Skeletal muscle cell (primary cell): ENCODE measurements at places on chromosomes 3 and 15.

- DNase-seq, result no peak
These were observed 11.3 kb upstream of the IQGAP1 start for GRCh38 chr15:90376789-90377188.

GRCh38 chr3:48519277-48519643, 15.3 kb upstream of the SHISA5 start:
- DNase-seq, result no peak

GRCh38 chr3:112958811-112959560, 15.9 kb downstream of the CD200R1 start:
- no peak for DNase-seq

GRCh38 chr15:94230431-94230882, 904 bp upstream of the MCTP2 start:
- DNase-seq, result no peak

GRCh38 chr3:105174017-105174615, 192.6 kb upstream of the ALCAM start:
- no peak for DNase-seq

DNA sequence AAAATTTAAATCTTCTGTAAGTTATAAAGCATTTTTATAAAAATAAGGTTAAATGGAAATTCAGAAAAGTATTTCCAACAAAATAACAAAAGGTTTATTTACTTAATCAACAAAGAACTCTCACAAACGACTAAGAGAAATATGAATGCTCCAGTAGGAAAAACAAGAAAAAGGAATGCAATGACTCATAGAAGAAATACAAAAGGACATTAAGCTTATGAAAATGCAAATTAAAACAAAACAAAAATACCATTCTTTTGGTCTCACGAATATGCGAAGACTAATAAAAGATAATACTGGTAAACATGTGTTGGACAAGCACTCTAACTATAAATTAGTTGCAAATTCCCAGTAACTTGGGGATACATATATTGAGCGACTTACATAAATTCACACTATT, 17.5 kb upstream of the TBC1D5 start:
- DNase-seq, result no peak

DNA sequence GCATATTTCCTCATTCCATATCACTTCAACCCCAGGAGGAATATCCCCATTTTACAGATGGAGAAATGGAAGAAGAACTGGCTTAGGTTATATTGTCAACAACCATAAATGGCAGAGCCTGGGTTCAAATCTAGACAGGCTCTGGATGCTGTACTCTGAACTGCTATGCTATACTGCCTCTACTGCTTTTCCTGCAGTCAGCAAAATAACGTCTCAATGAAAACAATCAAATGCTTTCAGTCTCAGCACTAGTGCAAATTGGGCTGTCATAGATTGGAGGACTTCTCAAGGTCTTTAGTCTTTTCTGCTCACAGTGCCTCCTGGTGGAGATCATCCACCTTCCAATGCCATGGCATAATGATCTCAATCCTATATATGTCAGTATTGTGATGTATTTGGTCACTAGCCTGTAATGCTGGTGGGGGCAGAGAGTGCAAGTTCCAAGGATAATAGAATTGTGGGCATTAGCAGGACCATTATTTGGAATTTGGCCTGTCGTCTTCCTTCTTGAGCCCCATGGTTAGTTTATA, 285.0 kb downstream of the CLSTN2 start:
- no peak for DNase-seq

GRCh38 chr3:4517643-4518311, 24.6 kb downstream of the ITPR1 start:
- DNase-seq, result no peak

- DNase-seq, result peak; percentile 61
These were observed 35.2 kb downstream of the BDH1 start for GRCh38 chr3:197520311-197521276.

DNA sequence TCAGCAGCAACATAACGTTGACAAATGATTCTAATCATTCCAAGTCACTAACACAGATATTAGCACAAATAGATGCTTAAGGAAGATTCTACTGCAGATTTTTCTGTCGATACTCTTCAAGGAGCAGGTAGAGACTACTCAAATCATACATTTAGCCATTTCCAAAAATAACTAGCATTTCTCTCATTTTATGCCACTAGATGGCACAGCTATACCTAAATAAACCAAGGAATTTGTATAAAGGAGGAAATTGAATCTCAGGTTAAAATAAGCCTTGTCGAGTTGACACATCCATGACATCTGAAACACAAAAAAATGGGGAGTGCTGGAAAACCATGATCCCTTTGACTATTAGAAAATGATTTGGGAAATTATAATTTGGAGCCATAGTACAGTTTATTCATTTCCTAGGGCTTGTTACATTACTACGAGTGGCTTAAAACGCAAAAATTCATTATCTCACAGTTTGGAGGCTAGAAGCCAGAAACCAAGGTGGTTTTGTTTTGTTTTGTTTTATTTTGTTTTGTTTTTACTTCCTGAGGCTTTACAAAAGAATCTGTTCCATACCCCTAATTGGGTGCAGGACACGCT, 59.5 kb upstream of the STRIT1 start:
- DNase-seq, result no peak

DNA sequence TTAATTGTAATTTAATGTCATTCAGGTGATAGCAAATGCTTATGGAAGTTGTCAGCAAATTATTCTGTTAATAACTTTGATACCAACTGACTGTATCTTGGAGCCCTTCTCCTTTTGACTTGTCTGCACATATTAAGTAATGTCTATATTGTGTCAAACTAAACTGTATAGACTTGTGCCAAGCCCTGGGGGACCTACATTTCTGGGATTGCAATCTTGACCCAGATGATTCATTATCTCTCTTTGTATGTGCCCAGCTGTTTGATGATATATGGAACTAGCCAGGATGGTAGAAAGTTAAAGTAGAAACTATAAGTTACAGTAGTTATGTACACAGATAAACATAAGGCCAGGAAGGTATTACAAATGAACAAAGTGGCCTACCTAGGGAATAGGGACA, 402.8 kb upstream of the RARB start:
- DNase-seq, result no peak

GRCh38 chr3:125141596-125142419, 70.7 kb downstream of the SLC12A8 start:
- DNase-seq, result no peak

GRCh38 chr3:48661501-48662144, 1.1 kb downstream of the CELSR3 start:
- no peak for DNase-seq

GRCh38 chr3:50248387-50248786, 12.4 kb downstream of the GNAI2 start:
- no peak for DNase-seq

DNA sequence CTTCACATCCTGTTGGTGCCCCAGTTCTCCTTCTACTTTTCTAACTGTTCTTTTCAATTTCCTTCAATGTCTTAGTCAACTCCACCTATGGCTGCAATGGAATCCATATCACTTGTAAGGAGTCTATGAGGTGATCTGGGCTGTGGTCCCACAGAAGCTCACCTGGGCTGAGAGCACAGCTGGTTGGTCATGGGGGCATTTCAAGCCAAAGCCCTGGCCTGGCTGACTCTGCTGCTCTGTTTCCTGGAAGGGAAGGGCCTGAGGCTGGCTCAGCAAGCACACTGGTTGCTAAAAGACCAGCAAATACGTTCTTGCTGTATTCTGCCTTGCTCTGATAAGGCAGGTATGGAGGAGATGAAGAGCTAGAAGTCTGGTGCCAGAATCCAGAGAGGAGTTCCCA, 29.0 kb downstream of the AMOTL2 start:
- no peak for DNase-seq

- no peak for DNase-seq
These were observed 41.8 kb upstream of the ST6GAL1 start for GRCh38 chr3:186888569-186888968.

GRCh38 chr3:170631755-170632488, 46.0 kb upstream of the SLC7A14 start:
- DNase-seq, result no peak

DNA sequence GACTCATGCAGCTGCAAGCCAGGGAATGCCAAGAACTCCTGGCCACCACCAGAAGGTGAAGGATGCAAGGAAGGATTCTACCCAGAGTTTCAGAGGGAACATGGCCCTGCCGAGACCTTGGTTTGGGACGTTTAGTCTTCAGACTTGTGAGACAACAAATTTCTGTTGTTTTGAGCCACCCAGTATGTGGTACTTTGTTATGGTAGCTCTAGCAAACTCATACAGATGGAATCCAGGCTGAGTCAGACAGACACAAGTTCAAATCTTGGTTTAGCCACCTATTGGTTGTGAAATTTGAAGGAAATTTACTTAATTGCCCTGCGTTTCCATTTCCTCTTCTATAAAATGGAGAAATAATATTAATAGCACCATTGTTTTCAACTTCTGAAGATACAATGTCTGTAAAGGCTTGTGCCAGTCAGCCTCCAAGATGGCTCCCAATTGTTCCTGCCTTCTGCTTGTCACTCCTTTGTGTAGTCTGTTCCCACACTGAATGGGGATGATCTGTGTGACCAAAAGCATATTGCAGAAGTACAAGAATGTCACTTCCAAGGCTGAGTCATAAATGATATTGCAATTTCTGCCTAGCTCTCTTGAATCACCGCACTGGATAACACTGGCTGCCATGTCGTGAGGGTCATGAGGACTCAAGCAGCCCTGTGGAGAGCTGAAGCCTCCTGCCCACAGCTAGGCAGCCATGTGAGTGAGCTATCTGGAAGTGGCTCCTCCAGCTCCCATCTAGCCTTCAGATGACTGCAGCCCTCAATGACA, 223.5 kb upstream of the PROK2 start:
- DNase-seq, result no peak

DNA sequence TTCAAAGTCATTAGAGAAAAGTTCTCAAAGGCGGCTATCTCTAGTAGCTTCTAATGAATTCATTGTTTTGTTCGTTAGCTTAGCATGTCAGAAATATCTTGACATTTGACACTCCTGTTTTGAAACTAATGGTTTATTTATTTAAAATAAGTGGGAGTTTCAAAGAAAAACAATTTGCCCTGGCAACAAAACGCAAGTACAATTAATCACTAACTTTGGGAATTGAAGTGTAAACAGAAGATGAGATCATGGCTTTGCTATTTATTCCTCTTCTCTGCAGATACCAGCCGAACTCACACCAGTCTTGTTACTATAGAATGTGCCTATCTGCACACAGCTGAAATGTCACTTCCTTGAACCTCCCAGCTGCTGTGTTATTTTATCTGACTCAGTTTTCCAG, 27.5 kb downstream of the MASP1 start:
- DNase-seq, result no peak

DNA sequence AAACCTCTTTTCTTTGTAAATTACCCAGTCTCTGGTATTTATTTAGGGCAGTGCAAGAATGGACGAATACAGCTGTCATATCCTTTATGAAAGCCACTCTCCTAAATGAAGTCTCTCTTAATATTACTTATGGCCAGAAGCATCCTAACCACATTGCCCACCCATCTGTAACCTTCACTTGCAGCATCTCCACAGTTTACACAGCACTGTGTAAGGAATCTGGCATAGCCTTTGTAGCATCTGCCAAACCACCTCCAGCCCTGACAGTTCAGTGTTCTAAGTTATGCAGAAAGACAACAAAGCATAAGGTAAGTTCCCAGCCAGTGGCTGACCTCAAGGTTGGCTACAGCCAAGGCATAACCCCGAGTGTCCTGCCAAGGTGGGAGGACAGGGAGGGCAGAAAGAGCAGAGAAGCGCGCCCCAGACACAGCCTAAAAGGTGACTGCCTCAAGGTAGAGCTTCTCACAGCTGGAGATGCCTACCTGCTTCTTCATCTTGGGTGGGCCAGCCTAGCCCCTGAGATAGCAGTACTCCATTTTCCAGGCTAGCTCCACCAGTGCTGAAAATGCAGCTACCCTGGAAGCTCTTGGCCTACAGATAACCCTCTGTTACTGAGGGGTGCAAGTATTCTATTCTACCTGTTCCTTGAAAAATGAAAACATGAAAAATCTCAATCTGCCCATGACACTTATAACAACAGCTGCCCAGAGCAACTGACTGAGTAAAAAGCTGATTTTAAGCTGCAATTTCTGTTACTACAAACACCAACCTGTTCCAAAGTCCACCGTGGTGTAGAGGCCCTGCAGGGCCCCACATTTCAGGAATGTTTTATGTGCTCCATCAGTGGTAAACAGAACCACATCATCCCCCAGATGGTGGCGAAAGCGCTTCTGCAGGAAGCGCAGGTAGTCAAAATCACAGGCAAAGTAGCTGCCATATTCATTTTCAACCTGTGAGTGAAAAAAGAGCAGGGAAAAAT, 39.3 kb downstream of the GLB1 start:
- no peak for DNase-seq

- no peak for DNase-seq
These were observed 453.1 kb downstream of the IL5RA start for GRCh38 chr3:2656806-2657777.

- no peak for DNase-seq
These were observed 8.4 kb downstream of the MED12L start for GRCh38 chr3:151093905-151094304.

- no peak for DNase-seq
These were observed 134.2 kb downstream of the TJP1 start for GRCh38 chr15:29687939-29688505.

DNA sequence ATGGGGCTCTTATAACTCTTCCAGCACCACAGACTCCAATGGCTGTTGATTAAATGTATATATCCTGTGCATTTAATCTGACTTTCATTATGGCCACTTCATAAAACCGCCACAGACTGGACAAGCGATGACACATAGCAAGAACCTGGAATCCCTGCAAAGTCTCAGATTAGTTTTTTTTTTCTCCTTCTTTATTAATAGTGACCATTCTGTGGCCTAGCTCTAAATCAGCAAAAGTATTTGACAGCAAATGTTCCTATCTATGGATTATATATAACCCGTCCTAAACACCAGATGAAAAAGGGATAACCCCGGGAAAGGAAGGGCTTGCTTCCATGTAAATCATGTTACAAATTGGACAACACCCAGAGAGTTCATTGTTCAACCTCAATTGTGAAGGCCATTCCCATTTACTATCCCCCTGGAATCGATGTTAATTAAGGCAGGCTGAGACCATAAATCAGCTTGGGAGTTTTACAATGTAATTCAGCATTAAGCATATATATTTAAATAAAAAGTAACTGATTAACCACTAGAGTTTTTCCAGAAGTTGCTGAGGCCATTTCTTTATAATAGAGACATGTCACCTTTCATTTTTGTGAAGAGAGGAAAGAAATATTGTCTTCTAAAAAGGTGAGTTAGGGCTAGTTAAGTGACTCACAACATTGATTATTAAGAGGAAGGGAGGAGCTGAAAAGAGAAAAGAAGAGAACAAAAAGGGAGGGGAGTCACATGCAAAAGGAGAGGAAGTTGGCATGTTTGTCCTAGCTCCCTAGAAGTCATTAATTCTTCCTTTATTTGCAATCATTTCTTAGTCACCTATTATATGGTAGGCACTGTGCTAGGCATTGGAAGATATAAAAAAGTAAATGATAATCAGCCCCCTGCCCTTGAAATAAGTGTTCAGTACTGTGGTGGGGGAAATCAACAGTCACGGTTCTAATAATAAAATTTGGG, 26.2 kb downstream of the ALDH1A2 start:
- DNase-seq, result no peak

GRCh38 chr3:182258538-182259177, 534.6 kb upstream of the ATP11B start:
- DNase-seq, result peak; percentile 5

GRCh38 chr3:46856576-46857471, 6.4 kb downstream of the MYL3 start:
- DNase-seq, result no peak

GRCh38 chr3:55446850-55447249, 40.3 kb downstream of the WNT5A start:
- no peak for DNase-seq

GRCh38 chr3:187811585-187812250, 66.5 kb upstream of the BCL6 start:
- peak; percentile 38 for DNase-seq

- DNase-seq, result no peak
These were observed 26.7 kb downstream of the KLHL24 start for GRCh38 chr3:183662099-183662498.
